ENCODE measurements at places on chromosomes 5 and 9.
A peak's percentile ranks its signal among the peaks of the same experiment; 100 is the strongest.

DNA sequence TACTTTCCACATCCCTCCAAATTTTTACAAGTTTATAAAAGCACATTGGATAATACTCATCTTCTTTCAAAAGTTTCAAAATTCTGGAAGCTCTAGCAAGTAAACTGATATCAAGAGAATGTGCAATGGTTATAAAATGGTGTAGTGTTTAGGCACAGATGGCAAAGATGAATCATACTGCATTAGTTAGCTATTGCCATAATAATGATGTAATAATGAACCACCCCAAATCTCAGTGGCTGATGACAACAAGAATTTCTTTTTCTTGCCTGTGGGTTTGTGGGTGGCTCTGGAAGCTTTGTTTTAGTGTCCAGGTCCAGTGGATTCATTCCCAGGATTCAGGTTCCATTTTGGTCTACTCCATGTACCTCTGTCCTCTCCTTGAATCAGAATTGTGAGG lies 319.0 kb downstream of the BRINP1 start:
- no peak for DNase-seq

DNA sequence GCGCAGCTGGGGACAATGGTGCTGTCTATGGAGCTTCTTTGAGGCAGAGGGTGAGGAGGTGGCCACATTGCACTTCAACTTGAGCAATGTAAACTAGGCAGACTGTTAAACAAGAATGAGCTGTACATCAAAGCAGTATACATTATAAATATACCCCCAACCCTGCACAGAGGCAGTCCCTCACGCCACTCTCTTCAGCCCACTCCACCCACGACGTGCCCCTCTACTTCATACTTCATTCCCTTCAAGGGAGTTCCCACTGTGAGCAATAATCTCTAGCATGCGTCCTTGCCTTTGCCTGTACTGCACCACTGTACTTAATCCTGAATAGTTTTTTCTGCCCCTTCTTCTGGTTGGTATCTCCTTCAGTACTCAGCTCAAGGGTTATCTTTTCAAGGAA lies 14.4 kb downstream of the TRPM3 start:
- no peak for DNase-seq

DNA sequence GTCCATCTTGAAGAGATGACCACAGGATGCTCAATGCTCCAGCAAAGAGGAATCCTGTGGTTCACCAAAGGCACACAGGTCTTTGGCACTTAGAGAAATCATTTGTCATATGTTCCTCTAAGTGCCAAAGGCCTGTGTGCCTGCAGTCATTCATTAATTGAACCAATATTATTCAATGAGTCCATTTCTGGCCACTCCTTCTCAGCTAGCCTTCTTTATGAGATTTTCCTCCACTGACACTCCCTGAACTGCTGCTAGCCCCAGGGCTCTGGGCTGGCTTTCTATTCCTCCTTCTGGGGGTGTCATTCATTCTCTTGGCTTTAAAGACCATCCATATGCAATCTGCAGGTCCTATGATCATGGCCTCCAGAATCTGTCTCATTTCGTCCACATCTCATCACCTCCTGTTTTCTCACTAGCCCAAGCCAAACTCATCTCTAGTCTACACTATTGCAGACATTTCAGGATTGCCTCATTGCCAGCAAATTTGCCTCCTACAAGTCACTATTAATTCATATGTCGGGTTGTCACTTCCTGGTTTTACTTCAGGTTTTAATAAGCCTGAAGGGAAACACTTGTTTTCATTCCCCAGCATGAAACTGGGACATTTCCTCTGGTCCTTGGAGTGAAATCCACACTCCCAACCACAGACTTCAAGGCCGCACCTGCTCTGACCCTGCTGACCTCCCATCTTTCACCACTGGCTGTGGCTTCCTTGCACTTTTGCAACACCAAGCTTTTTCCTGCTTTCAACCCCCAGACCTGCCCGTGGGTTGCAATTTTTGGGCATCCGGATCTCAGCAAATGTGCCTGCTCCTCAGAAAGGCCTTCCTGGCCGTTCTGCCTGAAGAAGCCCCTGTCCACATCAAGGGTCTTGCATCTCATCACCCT lies 35.1 kb downstream of the KCNIP1 start:
- DNase-seq, result no peak

GRCh38 chr5:33180900-33181299 lies 259.9 kb upstream of the TARS1 start:
- no peak for DNase-seq

DNA sequence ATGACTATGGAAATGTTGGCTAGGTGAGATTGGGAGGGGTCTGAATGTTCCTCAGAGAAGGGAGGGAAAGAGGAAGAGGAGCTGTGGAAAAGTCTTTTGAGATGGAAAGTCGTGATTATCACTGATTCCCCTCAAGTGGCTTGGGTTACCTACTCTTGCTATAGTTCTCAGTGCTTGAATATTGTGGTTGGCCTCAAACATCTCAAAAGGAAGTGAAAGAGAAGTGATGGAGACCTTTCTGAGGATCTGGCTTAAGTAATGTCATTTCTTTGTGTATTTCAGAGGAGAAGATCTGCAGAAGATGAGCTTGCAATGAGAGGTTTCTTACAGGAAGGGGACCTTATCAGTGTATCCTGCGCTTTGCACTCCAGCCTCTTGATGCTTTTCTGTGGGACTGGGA lies 5.5 kb downstream of the EXOSC2 start:
- no peak for DNase-seq

DNA sequence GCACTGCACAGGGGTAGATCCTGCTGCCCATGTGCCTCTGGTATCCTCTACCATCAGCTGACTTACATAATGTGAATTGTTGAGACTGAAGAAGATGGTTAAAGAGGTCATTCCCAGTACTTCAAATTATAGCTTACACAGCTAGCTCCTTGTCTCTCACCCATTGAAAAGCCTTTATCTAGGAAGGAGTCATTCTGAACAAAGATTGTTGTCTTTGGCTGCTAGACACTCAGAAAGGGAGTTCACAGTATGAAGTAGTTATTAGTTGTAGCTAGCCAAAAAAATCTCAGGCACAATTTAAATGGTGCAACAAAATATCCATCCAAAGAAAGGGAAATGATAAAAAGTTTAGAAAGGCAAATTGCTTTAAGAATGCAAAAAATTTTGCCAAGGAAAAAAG lies 102.0 kb upstream of the NREP start:
- no peak for DNase-seq

DNA sequence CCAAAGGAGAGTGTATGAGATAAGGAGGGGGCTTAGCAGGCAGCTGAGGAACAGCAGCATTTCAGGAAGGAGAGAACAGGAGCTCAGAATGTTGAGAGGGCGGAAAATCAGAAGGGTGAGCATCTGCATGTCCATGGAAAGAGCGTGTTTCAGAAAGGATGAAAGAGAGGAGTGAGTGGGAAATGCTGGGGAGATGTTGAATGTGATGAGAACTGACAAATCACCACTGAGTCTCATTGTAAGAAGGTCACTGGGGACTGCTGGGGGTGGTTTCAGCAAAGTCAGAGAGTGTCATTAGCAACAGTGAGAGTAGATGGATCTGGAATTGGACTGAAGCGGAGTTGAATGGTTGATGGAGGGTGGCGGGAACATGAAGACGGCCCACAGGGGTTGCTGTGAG lies 65.8 kb downstream of the ANKRD33B start:
- no peak for DNase-seq

GRCh38 chr5:74865256-74865803 lies 857 bp downstream of the FAM169A start:
- no peak for DNase-seq

- peak; percentile 72 for DNase-seq
Observed at GRCh38 chr5:1552521-1553255, 28.9 kb upstream of the LPCAT1 start.

GRCh38 chr5:29939988-29940387 lies 1253.5 kb upstream of the CDH6 start:
- DNase-seq, result no peak

- DNase-seq, result no peak
Observed at GRCh38 chr9:90916147-90916734, 114.6 kb downstream of the SYK start.

- no peak for DNase-seq
Observed at GRCh38 chr5:87282269-87282668, 14.6 kb downstream of the RASA1 start.

DNA sequence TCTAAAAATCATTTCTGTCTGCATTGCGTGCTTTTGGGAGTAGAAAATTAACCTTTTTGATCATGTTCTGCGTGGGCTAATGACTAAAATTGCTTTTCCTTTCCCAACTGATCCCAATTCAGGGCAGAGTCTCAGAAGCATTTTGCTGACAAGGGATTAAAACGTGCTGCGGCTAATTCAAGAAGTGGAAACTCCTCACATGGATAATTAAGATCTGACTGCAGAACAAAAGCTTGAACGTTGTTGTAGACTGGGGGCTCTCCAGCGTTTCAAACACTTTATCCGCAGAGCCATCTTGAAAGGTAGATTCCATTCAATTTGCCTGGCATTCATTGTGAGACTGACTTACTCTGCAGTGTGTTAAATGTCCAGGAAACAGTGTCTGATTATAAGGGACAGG lies 485.3 kb upstream of the DMAC1 start:
- DNase-seq, result no peak

DNA sequence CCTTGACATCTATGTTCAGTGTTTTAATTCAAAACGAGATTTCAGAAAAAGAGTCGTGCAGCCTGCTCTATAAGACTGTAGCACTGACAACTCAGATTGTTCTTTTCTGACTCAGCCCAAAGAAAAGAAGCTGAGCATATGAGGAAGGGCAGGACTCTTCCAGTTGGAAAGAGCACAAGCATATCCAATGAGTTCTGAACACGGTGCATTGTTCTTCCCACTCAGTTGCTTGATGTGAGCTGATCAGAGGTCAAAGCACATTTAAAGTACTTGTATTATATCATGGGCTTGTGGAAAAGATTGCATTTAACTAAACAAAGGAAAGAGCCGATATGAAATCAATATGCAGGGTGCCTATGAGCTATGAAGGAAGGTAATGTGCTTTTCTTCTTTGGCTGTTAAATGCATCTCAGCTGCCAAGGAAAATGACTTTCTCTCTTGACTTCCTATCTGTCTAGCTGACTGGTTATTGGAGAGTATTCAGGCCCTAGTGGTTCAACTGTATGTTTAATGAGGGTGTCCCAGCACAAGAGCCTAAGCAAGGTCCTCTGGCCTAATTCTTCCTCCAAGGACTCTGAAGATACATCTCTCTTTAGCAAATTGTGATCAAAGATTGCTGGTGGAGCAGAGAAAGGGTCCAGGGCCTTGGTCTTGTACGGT lies 226.6 kb upstream of the PPP1R2B start:
- DNase-seq, result no peak

DNA sequence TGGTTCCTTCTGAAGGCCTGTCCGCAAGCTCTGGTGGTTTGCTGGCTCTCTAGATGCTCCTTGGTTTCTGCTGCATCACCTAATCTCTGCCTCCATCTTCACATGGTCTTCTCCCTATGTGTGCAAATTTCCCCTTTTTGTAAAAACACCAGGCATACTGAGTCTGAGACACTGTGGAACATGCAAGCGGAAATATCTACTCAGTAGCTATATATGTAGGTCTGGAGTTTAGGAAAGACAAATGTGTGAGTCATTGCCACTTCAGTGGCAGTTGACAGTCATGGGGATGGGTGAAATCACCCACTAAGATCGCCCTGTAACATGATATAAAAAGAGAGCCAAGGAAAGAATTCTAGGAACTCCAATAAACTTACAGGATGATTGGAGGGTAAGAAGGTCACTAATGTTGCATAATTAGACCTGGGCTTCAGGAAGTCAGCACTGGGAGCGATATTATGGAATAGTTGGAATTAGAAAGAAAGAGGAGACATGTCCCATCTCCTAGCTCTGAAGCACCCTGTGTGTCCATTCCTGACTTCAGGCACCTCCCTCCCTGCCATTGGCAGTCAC lies 22.7 kb upstream of the UBLCP1 start:
- no peak for DNase-seq

DNA sequence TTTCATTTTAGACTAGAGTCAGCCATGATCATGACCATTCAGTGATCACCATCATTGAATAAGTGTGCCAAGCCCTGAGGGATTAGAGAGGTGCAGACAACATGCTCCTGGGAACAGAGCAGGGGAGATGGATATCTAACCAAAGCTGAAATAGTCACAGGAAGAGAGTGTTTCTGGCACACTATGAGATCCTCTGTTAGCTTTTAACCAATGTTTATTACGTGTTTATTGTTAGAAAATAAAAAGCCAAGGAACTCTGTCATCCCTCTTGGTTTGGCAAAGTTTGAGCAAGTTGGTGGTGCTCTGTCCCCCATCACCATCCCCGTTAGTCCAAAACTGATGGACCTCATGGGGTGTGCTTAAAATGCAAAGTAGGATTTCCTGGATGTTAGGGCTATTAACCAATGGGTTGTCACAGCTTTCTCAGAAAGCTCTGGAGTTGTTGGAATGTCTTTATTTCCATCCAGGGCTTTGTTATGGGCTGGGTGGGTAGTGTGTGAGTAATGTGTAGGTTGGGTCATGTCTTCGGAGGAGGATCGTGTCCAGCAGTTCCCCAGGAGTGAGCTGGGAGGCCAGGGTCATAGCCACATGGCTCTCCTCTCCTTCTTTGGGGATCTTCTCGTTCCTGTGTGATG lies 34.9 kb downstream of the SLC28A3 start:
- no peak for DNase-seq

- DNase-seq, result no peak
Observed at GRCh38 chr9:106620866-106621265, 242.1 kb upstream of the ZNF462 start.

GRCh38 chr5:124253203-124253810 lies 493.1 kb downstream of the ZNF608 start:
- no peak for DNase-seq

DNA sequence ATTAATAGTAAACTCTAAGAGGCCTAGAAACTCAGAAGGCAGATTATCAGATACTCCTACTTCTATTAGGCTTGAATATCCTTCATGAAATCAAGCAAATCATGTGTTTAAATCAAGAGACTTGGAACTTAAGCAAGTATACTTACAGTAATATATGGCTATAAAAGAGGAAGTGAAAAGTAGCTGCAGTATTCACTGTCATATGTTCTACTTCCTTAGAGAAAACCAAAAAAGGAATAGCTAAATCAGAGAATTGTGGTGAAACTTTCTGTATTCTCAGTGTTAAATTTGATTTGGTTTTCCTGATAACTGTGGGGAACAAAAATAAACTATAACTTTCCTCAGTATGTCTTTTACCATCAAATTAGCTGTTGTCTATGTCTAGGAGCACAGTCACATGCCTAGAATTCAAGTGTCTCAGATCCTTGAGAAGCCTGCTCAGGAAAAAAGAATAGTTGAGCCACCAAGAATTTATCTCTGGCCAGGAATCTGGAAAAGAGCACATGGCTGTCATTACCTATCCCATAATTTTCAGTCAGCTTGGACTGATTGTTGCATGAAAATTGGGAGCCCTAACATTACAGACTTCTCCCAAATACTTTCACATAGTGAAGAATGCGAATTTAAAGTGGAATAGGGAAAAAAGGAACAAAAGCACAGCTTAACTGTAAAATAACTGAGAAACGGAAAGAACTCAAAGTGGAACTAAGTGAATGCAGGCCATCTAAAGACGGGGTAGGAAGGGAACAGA lies 1.7 kb downstream of the FKBP15 start:
- DNase-seq, result no peak

DNA sequence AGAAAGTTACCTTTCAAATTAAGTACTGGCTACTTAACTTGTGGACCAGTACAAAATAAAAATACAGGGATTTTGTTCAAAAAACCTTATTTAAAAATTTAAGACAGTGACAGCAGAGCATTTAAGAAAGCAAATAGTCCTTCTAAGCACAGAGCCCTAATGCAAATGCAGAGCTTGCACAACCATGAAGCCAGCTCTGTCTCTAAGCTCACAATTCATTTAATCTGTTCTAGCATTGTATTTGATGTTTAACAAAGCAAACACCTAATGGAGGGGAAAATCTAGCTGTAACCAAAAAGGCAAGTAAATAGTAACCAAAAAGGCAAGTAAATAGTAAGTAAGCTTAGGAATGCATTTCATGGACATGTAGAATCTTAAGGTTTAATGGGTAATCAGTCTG lies 138.7 kb upstream of the GHR start:
- no peak for DNase-seq

Data from substantia nigra (tissue), 51 donors.